ENCODE measurements at places on chromosomes 5 and 9.

GRCh38 chr9:27671636-27672035, 98.4 kb upstream of the C9orf72 start:
- DNase-seq: no peak

- DNase-seq: no peak
Measured at GRCh38 chr5:170495825-170496661, 7.8 kb upstream of the KCNIP1 start.

DNA sequence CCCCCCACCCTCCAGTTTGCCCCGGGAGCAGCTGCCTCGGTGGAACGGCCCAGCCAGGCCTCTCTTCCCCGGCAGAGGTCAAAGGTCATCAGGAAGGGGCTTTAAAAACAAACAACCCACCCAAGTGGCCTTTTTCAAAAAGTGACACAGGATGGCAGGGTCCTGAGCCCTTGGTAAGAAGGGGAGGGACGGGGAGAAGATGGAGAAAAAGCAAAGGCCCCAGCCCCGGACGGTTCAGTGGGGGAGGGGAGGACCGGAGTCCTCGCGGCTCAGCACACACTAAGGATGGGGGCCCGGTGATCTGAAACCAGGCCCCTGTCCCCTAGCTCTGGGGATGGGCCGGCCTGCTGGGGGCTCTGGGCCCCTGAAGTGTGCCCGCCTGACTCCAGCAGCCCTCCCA, 1.1 kb downstream of the PRRX2 start:
- no peak for DNase-seq

GRCh38 chr5:58407042-58407719, 52.7 kb downstream of the PLK2 start:
- no peak for DNase-seq

DNA sequence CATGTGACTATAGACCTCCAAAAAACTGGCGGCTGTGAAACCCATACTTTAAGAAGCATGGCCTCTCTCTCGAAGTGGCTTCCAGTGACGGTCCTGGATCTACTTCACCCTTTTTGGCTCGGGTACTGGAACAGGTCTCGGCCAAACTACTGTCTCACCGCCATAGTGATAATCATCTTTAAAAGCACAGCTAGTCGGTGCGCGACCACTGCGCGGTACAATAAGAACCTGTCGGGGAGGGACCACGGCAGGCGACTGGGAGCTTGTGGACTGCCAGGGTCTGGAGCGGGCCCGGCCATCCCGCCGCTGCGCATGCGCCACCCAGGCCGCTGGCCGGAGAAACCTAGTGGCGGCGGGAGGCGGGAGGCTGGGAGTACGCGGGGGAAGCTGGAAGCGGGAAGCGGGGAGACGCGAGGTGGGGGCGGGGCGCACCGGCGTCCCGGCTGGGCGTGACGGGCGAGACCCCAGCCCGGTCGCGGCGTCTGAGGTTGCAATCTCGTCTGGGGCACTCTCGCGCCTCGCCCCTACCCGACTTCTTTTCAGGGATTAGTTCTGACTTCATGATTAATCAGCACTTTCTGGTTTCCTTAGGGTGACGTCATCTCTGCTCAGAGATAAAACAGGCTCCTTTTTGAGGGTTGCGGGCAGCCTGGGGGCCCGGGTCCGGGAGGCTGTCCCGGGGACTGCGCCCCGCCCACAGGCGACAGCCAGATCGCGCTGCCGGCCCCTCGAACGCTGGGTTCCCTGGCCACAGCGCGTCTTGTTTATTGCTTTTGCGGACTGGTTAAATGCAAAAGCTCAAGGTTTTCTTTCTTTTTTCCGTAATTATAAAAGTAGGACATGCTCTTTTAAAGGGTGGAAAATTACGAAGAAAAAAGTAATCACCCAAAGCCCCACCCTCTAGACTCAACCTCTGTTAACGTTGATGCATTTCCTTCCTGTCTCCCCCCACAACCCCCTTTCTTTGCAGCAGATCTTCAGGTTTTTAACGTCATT, 266.8 kb downstream of the CWC27 start:
- DNase-seq: peak; percentile 82

GRCh38 chr5:148957591-148958202, 105.2 kb downstream of the SH3TC2 start:
- DNase-seq: peak; percentile 41

GRCh38 chr5:100903039-100903887, at the start of gene ST8SIA4:
ST8SIA4 (minus strand) TSS chr5:100903282; CDS start chr5:100902955, 327 bp downstream.
- DNase-seq: peak; percentile 95

DNA sequence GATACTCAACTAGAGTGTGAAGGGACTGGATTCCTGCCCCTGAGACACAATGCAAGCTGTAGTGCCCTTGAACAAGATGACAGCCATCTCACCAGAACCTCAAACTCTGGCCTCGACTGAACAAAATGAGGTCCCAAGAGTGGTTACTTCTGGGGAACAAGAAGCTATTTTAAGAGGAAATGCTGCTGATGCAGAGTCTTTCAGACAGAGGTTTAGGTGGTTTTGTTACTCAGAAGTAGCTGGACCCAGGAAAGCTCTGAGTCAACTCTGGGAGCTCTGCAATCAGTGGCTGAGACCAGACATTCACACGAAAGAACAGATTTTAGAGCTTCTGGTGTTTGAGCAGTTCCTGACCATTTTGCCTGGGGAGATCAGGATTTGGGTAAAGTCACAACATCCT, 2.4 kb downstream of the ZNF483 start:
- peak; percentile 2 for DNase-seq

DNA sequence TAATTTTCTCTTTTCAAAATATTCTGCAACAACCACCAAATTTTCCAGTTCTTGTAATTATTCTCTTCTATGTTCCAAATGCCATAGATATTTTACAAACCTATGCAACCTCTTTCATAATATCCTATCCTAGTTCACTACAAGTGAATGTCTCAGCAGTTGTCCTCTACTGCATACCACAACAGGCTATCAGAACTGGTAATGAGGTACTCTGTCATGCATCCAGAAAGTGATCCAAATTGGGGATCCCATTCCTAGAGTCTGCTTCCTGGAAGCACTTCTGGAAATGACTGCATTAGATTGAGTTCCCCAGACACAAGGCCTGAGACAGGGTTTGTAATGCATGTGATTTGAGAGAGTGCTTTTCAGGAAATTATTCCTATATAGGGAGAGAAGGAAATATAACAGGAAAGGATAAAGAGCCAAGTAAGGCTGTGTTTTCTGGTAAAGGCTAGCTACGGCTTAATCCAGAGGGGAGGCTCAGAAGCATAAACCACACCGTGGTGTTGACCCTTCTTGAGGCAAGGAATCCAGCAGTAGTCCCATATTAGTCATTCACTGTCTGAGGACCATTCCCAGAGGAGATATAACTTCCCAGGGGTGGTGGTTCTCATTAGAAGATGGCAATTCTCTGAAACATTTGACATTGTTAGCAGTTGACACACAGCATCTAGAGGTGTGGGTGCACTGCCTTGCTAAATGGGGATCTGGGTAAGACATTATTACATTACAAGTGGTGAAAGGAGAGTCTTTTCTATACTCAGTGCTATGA, 80.3 kb upstream of the FST start:
- DNase-seq: no peak

DNA sequence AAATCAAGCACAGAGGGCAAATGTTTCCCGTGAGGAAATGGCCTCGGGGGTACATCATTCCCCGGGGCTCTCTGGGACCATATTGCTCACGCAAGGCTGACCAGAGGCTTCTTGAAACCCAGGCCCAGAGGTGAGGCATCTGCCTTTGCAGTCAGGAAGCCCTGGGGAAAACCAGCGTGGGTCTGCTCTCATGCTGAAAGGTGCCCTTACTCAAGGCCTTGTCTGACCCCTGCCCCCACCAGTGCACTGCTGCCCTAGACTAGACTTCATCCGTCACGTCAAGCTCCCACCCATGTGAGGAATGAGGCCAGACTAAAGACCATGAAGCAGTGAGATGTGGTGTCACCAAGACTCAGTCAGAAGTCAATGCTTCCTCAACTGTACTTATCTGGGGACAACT, 66.1 kb downstream of the PAX5 start:
- DNase-seq: no peak

GRCh38 chr5:171651102-171651501, 134.5 kb upstream of the SMIM23 start:
- no peak for DNase-seq

DNA sequence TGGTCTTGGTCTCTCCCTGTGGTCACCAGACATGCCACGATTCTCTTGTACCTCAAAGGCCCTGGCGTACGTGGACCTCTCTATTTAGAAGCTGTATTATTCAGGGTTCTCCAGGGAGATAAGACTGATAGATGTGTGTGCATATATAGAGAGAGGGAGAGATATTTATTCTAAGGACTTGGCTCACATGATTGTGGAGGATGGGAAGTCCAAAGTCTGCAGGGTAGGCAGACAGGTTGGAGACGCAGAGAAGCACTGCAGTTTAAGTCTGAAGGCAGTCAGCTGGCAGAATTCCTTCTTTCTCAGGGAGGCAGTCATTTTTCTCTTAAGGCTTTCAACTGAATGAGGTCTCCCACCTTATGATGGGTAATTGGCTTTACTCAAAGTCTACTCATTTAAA, 16.3 kb downstream of the C9orf57 start:
- DNase-seq: no peak

DNA sequence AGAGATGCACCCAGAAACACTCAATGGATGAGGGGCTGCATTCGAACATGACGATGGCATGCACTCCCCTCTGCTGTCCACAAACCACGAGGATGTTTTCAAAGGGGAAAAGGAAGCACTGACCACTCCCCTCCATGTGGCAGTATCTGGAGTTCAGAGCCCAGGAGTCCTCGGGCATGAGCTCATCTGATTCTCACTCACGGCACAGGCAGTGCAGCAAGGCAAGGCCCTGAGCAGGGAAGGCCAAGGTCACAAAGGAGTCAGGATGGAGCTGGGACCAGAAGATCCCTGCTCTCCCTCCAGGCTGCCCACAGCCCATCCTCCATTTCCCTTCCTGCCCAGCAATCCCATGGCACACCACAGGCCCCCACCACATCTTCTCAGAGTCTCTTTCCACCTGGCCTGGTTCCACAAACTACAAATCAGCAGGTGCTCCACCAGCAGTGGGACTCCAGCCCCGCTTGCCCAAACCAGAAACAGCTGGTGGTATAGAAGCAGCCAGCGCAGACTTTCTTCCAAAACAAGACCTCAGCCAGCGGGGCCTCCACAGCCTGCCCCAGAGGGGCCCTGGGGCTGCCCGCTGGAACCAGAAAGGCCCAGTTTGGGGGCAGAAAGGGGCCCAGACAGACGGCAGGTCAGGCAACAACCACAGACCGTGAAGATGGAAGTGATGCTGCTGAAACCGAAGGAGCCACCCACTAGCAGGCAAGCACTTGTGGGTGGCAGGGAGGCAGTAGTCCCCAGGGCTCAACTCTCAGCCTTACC, 12.2 kb downstream of the TNIP1 start:
- DNase-seq: peak; percentile 59

DNA sequence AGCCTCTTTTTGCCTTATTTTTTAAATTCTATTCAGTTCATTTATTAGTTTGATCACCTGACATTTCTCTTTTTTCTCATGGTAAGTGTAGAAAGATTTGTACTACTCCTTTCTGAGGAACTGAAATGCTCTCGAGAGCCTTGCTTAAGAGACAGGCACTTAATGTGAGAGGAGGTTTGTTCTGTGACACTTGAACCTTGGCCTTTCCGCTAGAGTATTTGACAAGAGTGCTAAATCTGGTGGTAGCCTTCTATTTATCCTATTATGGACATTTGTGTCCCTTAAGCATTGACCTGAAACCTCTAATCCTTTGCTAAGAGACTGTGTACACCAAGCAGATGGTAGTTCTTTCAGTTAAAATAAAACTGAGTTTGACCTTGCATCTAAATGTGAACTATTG, 805.0 kb upstream of the PTPRD start:
- no peak for DNase-seq

GRCh38 chr9:82721593-82721992, 341.3 kb downstream of the RASEF start:
- no peak for DNase-seq

Measured in stimulated activated CD4-positive, alpha-beta T cell treated with anti-CD3 and anti-CD28 coated beads, Interleukin-1b, Interleukin-23, amount 100 ng/mL, for 48 hours (primary cell).